Activated naive CD4-positive, alpha-beta T cell treated with anti-CD3 and anti-CD28 coated beads, Interleukin-2, amount 10 ng/mL, durations not matched to agents 7 days and 5 days (primary cell): ENCODE measurements at places on chromosomes 6 and 20.

GRCh38 chr20:45735988-45736387 lies 13.8 kb downstream of the SPINT4 start:
- H3K36me3 ChIP-seq, result no peaks in the 10 kb centered on the region
- H3K27ac ChIP-seq, result no peak overlapping the region
- H3K27me3 ChIP-seq, result peaks cover 4% of the 10 kb centered on the region
- no peak for DNase-seq
- no peaks in the 10 kb centered on the region for H3K4me1 ChIP-seq

GRCh38 chr6:156953479-156954146 lies 176.4 kb downstream of the ARID1B start:
- no peak overlapping the region for H3K4me3 ChIP-seq
- H3K36me3 ChIP-seq, result peaks cover 4% of the 10 kb centered on the region
- peak; percentile 54 for DNase-seq
- H3K27ac ChIP-seq, result no peak overlapping the region

DNA sequence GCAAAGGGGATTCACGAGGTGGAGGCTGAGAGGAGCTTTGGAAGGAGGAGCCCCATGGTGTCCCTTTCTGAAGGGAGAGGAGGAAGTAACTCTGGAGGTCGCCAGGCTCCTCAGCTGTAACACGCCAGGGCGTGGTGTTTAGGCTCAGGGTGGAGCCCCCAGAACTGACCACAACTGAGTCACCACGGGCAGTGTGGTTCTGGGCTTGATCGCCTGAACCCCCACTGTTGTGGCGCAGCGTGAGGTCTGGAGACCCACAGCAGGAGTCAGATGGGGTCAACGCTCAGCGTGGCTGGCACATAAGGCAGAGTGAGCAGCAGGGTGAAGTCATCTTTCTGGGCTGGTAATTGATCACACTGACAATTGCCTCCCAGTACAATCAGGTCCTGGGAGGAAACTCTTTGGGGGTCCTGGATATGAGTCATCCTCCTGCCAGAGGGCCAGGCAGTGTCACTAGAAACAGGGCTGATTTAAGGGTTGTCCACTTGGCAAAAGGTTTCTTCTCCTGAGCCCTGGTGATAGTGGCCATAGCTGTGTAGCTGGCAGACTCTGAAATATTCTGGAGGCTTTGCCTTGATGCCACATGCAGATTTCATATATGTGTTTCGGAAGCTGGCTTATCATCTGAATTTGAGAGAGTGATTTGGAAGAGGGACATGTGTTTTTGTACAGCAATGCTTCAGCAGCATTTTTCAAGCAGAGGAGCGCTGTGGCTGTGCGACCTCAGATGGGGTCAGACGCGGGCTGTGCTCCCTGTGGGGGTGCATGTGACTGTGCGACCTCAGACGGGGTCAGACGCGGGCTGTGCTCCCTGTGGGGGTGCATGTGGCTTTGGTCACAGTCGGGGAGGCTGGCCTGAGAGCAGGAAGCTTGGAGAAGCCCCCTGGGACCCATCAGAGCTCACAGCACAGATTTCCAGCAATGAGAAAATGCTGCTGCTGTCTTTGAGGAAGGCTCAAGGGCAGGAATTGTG lies 50.0 kb downstream of the SYNJ2 start:
- no peak overlapping the region for H3K4me3 ChIP-seq
- H3K36me3 ChIP-seq, result peaks cover 53% of the 10 kb centered on the region
- peak overlapping the region; percentile 53 for H3K27ac ChIP-seq
- peak; percentile 36 for DNase-seq

- H3K36me3 ChIP-seq, result no peaks in the 10 kb centered on the region
- no peak overlapping the region for H3K4me3 ChIP-seq
- no peak for DNase-seq
- H3K27ac ChIP-seq, result no peak overlapping the region
- H3K27me3 ChIP-seq, result peaks cover 5% of the 10 kb centered on the region
- H3K4me1 ChIP-seq, result no peaks in the 10 kb centered on the region
These were observed 136.5 kb upstream of the PDE10A start for GRCh38 chr6:165799391-165800153.

- H3K4me1 ChIP-seq, result peaks cover 11% of the 10 kb centered on the region
- H3K36me3 ChIP-seq, result peaks cover 36% of the 10 kb centered on the region
- H3K27ac ChIP-seq, result peak overlapping the region; percentile 50
- H3K27me3 ChIP-seq, result no peaks in the 10 kb centered on the region
- no peak overlapping the region for H3K4me3 ChIP-seq
These were observed 31.3 kb downstream of the TTI1 start for GRCh38 chr20:38001981-38002380.

DNA sequence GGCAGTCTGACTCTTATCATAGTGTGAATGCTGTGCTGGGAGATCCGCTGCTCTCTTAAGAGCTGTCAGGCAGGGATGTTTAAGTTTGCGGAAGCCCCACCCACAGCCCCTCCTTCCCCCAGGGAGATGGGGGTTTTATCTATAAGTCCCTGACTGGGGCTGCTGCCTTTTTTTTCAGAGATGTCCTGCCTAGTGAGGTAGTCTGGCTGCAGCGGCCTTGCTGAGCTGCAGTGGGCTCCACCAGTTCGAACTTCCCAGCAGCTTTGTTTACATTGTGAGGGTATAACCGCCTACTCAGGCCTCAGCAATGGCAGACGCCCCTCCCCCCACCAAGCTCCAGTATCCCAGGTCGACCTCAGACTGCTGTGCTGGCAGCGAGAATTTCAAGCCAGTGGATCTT lies 75.7 kb upstream of the UST start:
- DNase-seq, result no peak
- H3K4me1 ChIP-seq, result no peaks in the 10 kb centered on the region
- H3K27ac ChIP-seq, result no peak overlapping the region
- no peak overlapping the region for H3K4me3 ChIP-seq
- no peaks in the 10 kb centered on the region for H3K36me3 ChIP-seq
- no peaks in the 10 kb centered on the region for H3K27me3 ChIP-seq

- no peak overlapping the region for H3K27ac ChIP-seq
- no peak overlapping the region for H3K4me3 ChIP-seq
- DNase-seq, result no peak
- H3K36me3 ChIP-seq, result no peaks in the 10 kb centered on the region
- peaks cover 3% of the 10 kb centered on the region for H3K4me1 ChIP-seq
These were observed 75.9 kb downstream of the GFOD1 start for GRCh38 chr6:13411484-13411883.

GRCh38 chr6:108897371-108897770 lies 49.1 kb downstream of the ARMC2 start:
- peaks cover 11% of the 10 kb centered on the region for H3K36me3 ChIP-seq
- peaks cover 42% of the 10 kb centered on the region for H3K4me1 ChIP-seq
- H3K27ac ChIP-seq, result peak overlapping the region; percentile 19
- no peak for DNase-seq
- H3K4me3 ChIP-seq, result no peak overlapping the region

DNA sequence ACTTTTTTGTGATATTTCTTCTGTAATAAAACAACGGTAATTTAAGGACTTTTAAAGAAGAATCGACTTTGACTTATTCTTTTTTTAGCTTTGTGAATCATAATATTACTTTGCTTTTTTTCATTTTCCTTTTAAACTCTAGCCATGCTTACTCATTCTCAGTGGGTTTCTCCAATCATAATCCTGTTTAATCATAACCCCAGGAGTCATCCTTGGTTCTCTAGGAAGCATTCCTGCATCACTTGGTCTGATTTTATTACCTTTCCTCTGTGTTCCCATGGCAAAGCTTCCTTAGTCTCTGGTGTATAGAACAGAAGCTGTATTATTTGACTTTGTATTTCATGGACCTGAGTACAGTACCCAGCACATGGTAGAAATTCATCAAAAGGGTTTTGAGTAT lies 223.5 kb downstream of the CDKAL1 start:
- no peaks in the 10 kb centered on the region for H3K27me3 ChIP-seq
- H3K36me3 ChIP-seq, result peaks cover 8% of the 10 kb centered on the region
- H3K4me3 ChIP-seq, result no peak overlapping the region
- H3K27ac ChIP-seq, result no peak overlapping the region
- H3K4me1 ChIP-seq, result no peaks in the 10 kb centered on the region

GRCh38 chr6:154370545-154370944 lies 13.9 kb upstream of the IPCEF1 start:
- H3K36me3 ChIP-seq, result no peaks in the 10 kb centered on the region
- no peak overlapping the region for H3K4me3 ChIP-seq
- H3K4me1 ChIP-seq, result no peaks in the 10 kb centered on the region
- H3K27ac ChIP-seq, result no peak overlapping the region
- H3K27me3 ChIP-seq, result no peaks in the 10 kb centered on the region

DNA sequence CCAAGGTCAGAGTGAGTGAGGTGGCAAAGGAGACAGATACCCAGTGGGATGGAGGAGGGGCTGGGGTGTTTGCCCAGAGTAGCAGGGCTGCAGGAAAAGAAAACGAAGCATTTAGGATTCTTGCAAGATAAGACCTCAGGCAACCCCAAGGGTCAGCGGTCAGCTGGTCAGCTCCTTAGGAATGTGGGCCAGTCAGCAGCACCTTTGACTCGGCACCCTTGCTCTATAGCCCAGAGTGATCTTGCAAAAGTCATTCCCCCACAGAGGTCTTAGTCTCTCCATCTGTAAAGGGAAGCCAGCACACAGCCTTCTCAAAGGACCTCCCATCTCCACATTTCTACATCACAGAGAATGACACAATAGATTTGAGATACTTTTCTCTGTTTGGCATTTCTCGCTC lies 56.7 kb downstream of the VEGFA start:
- DNase-seq, result no peak
- H3K27ac ChIP-seq, result no peak overlapping the region
- H3K4me1 ChIP-seq, result peaks cover 4% of the 10 kb centered on the region
- H3K4me3 ChIP-seq, result no peak overlapping the region

DNA sequence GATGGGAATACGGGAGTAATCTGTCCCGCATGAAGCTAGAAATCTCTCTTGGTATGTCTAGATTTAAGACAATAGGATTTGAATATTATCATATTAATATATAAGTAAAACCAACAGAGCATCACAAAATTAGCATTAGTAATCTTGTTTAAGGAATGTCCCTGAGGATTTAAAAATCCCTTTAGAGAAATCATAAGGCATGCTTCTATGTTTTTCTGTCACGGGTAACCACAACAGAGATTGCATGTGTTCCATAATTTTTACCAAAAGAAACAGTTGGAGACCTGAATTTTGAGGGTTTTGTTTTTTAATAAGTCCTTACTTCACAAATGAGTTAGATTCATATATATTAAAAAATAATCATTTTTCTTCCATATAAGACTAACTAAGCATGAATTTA lies 146.8 kb downstream of the GJA1 start:
- no peaks in the 10 kb centered on the region for H3K36me3 ChIP-seq
- no peak for DNase-seq
- H3K27ac ChIP-seq, result no peak overlapping the region

DNA sequence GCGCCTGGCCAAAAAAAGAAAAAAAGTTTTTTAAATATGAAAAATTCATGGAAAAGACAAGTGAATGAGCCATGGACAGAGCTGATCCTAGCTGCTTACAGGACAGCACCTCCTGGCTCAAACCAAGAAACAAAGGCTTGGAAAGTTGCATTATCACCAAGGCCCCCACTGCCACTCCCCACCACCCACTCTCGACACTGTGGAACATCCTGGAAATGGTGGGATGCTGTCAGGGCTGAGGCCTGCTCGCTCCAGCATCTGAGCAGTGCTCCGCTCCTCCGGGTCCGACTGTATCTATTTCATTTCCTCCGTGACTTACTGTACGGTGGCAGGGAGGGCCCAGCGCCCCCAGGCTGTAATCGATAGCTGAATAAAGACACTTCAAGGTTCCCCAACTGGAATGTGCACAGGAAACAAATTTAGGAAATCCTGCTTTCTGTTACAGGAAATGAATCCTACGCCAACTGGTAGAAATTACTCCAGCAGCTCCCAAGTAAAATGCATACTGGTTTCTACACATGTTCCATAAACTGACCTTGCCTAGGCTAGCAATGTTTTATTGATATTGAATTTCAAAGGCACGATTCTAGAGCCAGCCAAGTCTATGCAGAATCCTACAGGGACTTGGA lies 109.5 kb upstream of the NFATC2 start:
- no peak overlapping the region for H3K4me3 ChIP-seq
- H3K4me1 ChIP-seq, result no peaks in the 10 kb centered on the region
- H3K27ac ChIP-seq, result no peak overlapping the region
- DNase-seq, result no peak

- H3K4me3 ChIP-seq, result peak overlapping the region; percentile 0
- peaks cover 19% of the 10 kb centered on the region for H3K36me3 ChIP-seq
- DNase-seq, result peak; percentile 87
- peaks cover 72% of the 10 kb centered on the region for H3K4me1 ChIP-seq
- H3K27ac ChIP-seq, result peak overlapping the region; percentile 96
These were observed 77.1 kb downstream of the SGK1 start for GRCh38 chr6:134240665-134241431.

- no peak overlapping the region for H3K4me3 ChIP-seq
- H3K4me1 ChIP-seq, result no peaks in the 10 kb centered on the region
- DNase-seq, result no peak
- peaks cover 16% of the 10 kb centered on the region for H3K27me3 ChIP-seq
- H3K36me3 ChIP-seq, result no peaks in the 10 kb centered on the region
These were observed 91.2 kb upstream of the SULF2 start for GRCh38 chr20:47876311-47877088.

DNA sequence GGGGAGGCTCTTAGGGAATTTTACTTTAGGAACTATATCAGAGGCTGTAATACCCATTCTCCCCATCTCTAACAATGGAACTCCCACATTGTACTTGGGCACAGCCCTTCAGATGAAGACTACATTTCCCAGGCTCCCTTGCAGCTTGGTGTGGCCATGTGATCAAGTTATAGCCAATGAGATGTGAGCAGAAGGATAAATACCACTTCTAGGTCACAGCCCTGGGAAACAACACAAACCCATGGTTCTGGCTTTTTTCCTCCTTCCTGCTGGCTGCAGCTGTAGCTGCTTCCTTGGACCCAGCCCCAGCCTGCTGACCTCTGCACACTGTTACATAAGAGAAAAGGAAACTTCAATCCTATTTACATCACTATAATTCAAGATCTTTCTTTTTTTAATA lies 445.9 kb upstream of the JARID2 start:
- peaks cover 6% of the 10 kb centered on the region for H3K4me1 ChIP-seq
- H3K27ac ChIP-seq, result no peak overlapping the region
- H3K27me3 ChIP-seq, result peaks cover 26% of the 10 kb centered on the region
- no peaks in the 10 kb centered on the region for H3K36me3 ChIP-seq
- DNase-seq, result peak; percentile 42
- H3K4me3 ChIP-seq, result no peak overlapping the region

DNA sequence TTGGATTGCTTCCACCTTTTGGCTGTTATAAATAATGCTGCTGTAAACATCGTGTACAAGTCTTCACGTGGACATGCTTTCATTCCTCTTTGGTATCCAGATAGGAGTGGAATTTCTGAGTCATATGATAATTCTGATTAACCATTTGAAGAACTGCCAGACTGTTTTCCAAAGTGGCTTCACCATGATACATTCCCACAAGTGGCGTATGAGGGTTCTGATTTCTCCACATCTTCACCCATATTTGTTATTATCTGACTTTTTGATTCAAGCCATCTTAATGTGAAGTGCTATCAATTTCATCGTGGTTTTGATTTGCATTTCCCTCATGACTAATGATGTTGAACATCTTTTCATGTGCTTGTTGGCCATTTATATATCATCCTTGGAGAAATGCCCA lies 2.9 kb upstream of the SNRPB start:
- H3K4me3 ChIP-seq, result no peak overlapping the region
- no peak for DNase-seq
- peaks cover 30% of the 10 kb centered on the region for H3K4me1 ChIP-seq
- H3K36me3 ChIP-seq, result peaks cover 18% of the 10 kb centered on the region
- no peaks in the 10 kb centered on the region for H3K27me3 ChIP-seq
- H3K27ac ChIP-seq, result no peak overlapping the region
